ENCODE measurements at places on chromosomes 7 and 10.

DNA sequence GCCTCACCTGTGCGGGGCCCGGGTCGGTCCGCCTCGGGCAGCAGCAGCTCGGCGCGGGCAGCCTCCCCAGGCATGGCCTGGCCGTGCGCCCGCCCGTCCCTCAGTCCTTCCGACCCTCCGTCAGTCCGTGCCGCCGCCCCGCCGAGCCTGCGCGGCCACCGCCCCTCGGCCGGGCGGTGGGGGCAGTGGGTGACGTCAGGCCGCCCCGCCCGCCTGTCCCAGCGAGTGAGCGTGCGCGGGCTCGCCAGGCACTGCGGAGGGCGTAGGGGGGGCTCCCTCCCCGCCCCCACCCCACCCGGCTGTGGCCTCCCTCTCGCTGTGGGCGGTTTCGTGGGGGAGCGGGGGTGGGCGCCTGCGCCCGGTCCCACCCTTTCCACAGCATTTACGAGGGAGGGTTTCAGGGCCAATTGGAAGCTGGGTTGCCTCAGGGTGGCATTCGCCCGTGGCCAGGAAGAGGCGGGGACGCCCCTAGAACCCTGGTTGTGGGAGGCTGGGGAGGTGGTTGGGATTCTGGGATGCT lies at the start of gene NACAD:
NACAD (minus strand) TSS at position 149 of the 520 bp plus-strand sequence; CDS start at position 74, 75 bp downstream.
- peak; percentile 39 for DNase-seq

GRCh38 chr7:157851501-157852067 lies 514.8 kb downstream of the DNAJB6 start:
- peak; percentile 54 for DNase-seq

- DNase-seq = no peak
These were observed 168.2 kb downstream of the ETV1 start for GRCh38 chr7:13821152-13821787.

- DNase-seq = no peak
These were observed 2.4 kb downstream of the PAPSS2 start for GRCh38 chr10:87661861-87662785.

GRCh38 chr7:98877146-98877545 lies 1.2 kb upstream of the TRRAP start:
- no peak for DNase-seq

- no peak for DNase-seq
These were observed 4.8 kb upstream of the AKR1B10 start for GRCh38 chr7:134522601-134523000.

- DNase-seq = no peak
These were observed 942 bp downstream of the TRAPPC14 start for GRCh38 chr7:100157334-100158228.

DNA sequence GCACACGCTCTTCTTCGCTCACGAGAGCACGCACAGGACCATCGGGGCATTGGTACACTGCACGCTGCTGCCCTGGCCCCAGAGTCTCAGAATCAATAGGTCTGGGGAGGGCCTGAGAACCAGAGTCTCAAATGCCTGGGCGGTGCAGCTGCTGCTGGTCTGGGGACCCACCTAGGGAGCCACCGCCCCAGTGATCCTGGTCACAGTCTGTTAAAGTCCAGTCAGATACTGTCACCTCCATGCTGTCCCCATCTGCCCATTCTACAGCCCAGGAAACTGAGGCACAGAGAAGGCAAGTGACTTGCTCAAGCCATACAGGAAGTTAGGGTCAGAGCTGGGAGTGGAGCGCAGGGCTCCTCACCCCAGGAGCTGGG lies 38.0 kb downstream of the ZCCHC24 start:
- DNase-seq = no peak

- no peak for DNase-seq
These were observed 63.4 kb downstream of the HDAC9 start for GRCh38 chr7:18558910-18559309.

DNA sequence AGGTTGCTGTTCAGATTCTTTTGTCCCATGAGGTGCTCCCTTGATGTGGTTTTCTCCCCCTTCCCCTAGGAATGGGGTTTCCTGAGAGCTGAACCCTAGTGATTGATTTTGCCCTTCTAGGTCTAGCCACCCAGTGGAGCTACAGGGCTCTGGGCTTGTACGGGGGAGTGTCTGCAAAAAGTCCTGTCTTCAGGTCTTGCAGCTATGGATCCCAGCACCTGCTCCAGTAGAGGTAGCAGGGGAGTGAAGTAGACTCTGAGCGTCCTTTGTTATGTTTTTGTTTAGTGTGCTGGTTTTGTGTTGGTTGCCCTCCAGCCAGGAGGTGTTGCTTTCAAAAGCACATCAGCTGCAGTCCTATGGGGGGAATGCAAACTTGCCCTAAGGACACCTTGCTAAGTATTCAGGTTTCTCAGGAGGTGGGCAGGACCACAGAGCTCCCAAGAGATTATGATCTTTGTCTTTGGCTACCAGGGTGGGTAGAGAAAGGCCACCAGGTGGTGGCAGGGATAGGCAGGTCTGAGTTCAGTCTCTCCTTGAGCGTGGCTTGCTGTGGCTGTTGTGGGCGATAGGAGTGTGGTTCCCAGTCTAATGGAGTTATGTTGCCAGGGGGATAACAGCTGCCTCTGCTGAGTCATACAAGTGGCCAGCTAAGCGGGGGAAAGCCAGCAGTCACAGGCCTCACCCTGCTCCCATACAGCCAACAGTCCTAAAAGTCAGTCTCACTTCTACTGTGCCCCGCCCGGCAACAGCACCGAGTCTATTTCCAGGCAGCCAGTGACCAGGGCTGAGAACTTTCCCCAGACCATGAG lies 92.4 kb upstream of the JCAD start:
- peak; percentile 5 for DNase-seq

- no peak for DNase-seq
These were observed 33.3 kb upstream of the ARMS2 start for GRCh38 chr10:122421054-122421625.

DNA sequence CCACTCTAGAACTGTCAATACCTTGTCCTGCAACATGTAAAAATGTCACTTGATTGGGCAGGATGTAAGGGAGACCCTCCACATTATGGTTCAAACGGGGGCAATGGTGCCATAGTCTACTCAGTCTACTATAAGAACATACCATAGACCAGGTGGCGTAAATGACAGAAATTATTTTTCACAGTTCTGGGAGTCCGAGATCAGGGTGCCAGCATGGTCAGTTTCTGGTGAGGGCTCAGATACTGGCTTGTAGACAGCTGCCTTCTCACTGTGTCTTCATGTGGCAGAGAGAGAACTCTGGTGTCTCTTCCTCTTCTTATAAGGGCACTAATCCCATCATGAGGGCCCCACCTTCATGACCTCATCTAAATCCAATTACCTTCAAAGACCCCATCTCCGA lies 18.7 kb upstream of the TMEM178B start:
- no peak for DNase-seq

GRCh38 chr7:50838675-50839377 lies 56.1 kb upstream of the GRB10 start:
- DNase-seq = no peak

- DNase-seq = peak; percentile 76
These were observed 361.8 kb downstream of the GATA3 start for GRCh38 chr10:8416192-8416701.

GRCh38 chr10:27695706-27696105 lies 49.9 kb downstream of the MKX start:
- no peak for DNase-seq

DNA sequence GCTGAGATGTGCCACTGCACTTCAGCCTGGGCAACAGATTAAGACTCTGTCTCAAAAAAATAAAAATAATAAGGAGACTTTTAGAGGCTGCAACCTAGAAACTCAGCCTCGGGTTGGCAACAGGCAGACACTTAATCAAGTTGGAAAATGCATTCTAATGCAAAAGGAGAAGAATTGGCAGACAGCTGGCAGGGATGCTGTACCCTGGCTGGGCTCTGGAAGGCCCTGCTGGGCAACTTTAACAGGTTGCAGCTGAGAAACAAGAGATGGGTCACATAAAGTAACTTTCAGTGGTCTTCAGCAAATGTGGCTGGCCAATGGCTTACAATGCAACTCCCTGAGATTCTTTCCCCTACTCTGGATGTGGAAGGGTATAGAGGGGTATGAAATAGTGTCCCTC lies 1225.7 kb downstream of the TYW1 start:
- DNase-seq = no peak

DNA sequence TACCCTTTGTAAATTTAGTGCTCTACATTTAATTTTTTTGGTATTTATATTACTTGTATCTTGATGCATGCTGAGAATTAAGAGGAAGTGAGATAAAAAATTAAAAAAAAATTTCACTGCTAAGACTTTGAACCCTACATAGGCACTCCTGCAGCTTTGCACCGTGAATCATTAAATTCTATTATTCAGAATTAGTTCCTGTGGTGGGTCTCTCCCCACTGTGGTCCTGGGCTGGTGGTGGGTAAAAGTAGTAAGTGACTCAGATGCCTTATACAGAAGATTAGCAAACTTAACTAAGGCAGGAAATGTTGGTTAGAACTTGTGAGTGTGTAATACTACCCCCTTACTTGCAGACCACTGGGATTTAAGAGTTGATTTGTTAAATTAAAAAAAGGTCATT lies 72.6 kb downstream of the AP3M1 start:
- DNase-seq = no peak

DNA sequence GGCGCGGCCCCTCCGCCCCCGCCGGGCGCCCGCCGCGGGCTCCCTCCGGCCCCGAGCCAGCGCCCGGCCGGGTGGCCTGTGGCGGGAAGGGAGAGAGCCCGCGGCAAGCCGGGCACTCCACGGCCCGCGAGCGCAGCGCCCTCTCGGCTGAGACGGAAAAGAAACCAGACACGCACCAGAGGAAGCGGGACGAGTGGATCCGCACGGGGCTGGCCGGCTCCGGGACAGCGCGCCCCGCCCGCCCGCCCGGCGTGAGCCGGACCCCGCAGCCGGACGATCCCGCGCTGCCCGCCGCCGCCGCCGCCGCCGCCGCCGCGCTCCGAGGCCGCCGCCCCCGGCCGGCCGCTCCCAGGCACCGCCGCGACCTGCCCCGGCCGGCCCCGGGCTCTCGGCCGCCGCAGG lies 300 bp downstream of the ARHGAP21 start:
- DNase-seq = peak; percentile 30

GRCh38 chr10:24873281-24873683 lies 79.1 kb downstream of the PRTFDC1 start:
- DNase-seq = peak; percentile 30

DNA sequence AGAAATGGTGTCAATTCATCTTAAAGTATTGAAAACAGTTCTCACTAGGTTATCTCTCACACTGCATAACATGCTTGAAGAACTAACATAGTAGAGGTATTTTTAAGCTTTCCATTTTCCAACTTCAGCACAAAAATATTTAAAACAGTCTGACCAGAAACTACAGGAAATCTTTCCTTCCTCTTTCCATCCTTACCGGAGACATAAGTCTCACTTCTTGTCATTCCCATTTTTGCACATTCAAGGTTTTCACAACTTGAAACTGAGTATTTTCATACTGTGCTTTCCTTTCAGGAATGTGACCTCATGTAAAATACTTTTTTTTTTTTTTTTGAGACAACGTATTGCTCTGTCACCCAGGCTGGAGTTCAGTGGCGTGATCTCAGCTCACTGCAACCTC lies 45.2 kb downstream of the ARHGAP12 start:
- no peak for DNase-seq

- no peak for DNase-seq
These were observed 31.1 kb downstream of the KDM7A start for GRCh38 chr7:140145709-140146108.

DNA sequence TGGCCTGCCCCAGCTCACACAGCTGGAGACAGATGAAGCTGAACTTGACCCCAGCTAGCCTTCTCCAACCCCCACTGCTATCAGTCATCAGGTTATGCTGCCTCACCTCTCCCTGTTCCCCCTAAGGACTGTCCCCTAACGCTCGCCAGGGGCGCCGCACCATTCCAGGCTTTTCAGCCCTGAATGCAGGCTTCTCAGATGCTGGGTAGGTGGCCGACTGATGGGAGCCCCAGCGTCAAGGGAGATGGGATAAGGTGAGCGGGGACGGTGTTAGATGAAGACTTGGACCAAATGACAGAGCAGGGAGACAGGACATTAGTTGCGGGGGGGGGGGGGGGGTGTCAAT lies 15.8 kb upstream of the OPALIN start:
- no peak for DNase-seq

DNA sequence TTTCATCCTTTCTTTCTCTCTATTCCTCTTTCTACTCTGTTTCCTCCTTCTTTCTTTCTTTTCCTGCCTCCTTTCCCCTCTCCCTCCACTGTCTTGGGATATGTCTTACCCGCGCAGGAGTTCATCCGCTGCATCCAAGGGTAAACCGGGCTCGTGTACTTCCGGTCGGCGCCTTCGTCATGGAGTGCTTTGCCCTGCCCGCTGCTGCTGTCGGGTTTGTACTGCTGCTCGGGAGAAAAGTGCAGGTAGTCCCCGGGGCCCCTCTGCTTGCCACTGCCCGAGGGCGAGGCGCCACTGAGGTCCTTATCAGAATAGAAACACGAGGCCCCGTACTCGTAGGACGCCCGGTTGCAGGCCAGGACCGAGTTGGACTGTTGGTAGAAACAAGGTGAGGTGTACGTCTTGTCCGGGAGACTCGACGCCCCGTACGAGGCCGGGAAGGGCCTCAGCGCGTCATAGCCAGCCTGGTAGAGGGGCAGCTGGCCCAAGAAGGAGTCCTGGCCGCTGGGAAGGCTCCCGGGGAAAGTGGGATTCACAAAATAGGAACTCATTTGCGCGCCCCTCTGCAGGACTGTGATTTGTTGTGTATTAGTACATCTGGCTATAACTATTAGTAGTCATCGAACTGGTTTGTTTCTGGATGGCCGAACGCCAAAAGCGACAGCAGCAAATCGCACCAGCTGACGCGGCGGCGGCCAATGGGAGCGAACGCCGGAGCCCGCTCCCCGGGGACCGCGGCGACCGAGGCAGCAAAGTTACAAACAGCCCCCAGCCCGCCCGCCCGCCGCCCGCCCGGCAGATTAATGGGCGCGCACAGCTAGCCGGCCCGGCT lies at the start of gene HOXA6:
HOXA6 (minus strand) TSS at position 576 of the 832 bp plus-strand sequence; CDS start at position 551, 25 bp downstream.
- no peak for DNase-seq

GRCh38 chr10:27482984-27483956 lies 20.8 kb upstream of the RAB18 start:
- DNase-seq = no peak

DNA sequence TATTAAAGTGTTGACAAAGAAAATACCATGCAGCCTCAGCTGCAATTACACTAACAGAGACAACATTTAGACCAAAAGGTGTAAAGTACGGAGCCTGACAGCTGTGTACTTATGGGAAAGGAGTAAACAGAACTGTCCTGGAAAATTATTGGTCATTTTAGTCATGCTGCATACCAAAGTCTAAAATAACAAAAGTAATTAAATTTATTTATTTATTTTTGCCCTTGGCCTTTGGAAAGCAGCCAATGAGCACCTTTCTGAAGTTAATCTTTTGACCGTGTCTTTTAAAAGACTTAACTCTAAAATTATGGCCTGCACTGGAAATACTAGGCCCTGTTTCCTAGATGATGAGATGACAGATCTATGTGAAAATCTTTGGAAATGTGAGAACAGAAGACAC lies 597.6 kb downstream of the NXPH1 start:
- no peak for DNase-seq

DNA sequence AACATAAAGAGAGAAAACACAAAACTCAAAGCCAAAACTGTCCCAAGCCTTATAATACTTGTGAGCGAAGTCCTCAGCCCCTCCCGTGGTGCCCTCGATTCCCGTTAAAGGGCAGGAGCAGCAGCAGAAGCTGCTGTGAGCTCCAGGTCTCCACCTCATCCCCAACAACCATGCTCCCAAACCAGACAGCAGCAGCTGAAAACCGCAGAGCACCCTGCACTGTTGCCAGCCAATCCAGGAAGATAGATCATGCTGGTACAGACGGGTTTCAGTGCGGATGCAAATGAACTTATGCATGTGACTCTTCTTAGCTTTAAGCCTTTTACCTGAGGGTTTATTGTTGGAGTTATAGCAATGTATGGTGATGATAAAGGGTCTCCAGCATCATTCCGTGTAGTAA lies 97.9 kb downstream of the DNAJB6 start:
- no peak for DNase-seq
